ENCODE measurements at places on chromosomes 4 and X. TPM values are rescaled to one million over a fixed set of nuclear protein-coding genes. Genes with fewer than 3 reads are reported as not detected.

The TAF7L gene
- 0.11 TPM for total RNA-seq

GRCh38 chr4:35789899-35790574, 454.3 kb downstream of the ARAP2 start:
- DNase-seq, result no peak

DNA sequence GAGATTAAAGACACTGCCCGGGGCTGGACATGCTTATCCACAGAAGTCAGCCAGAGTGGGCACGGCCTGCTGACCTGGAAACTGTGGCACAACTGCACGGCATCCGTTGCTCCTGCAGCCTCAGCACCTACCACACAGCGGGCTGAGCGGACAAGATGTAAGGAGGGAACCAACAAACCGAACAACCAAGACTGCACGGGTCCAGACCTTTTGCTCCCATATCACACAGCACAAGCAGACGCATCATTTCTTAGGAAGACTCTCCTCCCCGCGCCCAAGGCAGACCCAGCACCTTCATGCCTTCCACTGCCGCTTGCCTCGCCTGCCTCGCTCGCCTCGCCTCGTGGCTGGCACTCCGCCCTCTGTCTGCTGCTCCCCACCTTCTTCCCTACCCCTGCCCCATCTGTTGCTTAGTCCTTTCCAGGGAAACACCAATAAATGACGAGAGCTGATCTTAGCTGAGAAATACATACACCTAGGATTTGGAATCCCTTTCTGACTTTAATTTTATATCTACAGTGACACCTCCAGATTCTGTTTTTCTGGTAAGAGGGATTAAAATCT, 79.0 kb downstream of the AFAP1 start:
- no peak for DNase-seq

DNA sequence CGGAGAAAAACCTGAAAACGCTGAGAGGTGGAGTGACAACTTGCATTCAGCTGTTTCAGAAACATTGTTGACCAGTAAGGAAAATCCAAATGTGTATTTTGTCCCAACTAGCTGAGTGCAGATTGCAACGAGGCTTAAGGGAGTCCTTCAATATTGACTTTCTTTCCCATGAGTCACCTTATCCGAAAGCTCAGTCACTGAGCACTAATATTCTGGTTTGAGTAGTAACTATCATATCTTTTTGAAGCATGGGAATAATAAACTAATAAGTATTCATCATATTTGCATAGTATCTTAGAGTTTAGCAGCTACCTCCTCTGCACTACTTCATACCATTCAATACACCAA, 604.3 kb downstream of the PACRGL start:
- DNase-seq, result no peak

DNA sequence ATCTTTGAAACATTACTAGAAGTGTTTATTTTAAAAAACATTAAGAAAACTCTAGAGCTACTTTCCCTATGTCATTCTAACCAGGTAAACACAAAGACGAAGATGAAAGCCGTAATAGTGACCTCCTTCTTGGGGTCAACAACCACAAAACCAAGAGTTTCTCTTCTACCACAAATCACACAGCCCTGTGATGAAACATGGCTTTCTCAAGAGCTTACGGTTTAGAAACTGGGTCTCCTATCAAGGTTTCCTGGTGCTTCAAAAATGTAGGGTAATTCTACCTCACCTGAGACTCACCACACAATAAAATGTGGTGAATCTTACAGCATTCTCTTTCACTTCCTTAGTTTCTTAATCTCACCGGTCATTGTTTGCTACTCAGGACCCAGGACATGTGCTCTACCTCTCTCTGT, 50.9 kb downstream of the CORIN start:
- DNase-seq, result no peak

DNA sequence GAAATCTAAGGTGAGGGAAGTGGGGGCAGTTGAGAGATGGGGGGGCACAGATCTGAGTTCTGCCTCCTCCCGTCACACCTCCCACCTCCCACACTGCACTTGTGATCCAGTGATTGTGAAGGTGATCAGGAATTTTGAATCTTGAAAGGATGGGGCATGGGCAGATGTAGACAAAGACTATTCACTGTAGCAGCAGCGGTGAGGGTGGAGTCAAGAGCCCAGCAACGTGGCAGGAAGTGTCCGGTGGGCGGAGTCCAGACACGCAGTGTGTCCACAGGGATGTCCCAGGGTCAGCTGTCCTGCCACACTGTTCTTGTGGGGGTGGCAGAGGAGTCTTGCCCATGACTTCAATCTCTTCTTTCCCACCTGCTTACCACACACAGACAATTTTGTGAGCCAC, 330.5 kb upstream of the GALNT7 start:
- no peak for DNase-seq

The NPNT gene
- total RNA-seq, result 1.3 TPM

GRCh38 chrX:93985344-93986307, 311.6 kb downstream of the FAM133A start:
- no peak for DNase-seq

DNA sequence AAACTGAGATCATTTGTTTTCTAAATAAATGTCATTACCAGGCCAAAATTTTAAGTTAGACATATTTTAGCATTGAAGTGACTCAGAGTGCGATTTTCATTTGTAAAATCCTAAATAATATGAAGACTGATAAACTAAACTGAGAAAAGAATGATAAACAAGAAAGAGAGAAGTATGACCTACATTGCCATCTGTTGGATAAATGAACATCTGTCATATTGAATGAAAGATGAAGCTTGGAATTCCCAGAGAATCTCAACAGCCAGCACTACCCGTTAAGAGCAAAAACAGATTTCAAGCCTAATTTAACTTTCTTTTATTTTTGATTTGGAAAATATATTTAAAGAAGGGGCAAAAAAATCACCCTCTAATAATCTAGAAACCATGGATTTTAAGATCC, 591.0 kb upstream of the ATOH1 start:
- no peak for DNase-seq

Data from endodermal cell (in vitro differentiated cells).